Temporal lobe (tissue), 4 donors: ENCODE measurements at places on chromosomes 12 and 14. TPM values are rescaled to one million over a fixed set of nuclear protein-coding genes. Genes with fewer than 3 reads are reported as not detected.

Gene TMEM229B
- 22.6 TPM for total RNA-seq

Gene TAS2R9
- 0.25 TPM for total RNA-seq

Gene ANKRD9
- total RNA-seq = 6.1 TPM

Gene RBMS2
- 3.9 TPM for total RNA-seq

Gene PPP1R36
- total RNA-seq = 0.49 TPM

Gene KCNC2
- 16.5 TPM for total RNA-seq

Gene SLC25A47
- not detected for total RNA-seq

Gene EID3
- total RNA-seq = 3.2 TPM

Gene COX8C
- total RNA-seq = not detected

Gene SLC2A14
- total RNA-seq = under 0.01 TPM

Gene PTCSC3
- total RNA-seq = not detected

Gene APOF
- total RNA-seq = not detected

Gene RPL10L
- 0.25 TPM for total RNA-seq

Gene SLCO1B3
- total RNA-seq = not detected

Gene NFATC4
- 2.5 TPM for total RNA-seq

Gene PHETA1
- 8.6 TPM for total RNA-seq
